ENCODE measurements at places on chromosomes 5 and 9.

DNA sequence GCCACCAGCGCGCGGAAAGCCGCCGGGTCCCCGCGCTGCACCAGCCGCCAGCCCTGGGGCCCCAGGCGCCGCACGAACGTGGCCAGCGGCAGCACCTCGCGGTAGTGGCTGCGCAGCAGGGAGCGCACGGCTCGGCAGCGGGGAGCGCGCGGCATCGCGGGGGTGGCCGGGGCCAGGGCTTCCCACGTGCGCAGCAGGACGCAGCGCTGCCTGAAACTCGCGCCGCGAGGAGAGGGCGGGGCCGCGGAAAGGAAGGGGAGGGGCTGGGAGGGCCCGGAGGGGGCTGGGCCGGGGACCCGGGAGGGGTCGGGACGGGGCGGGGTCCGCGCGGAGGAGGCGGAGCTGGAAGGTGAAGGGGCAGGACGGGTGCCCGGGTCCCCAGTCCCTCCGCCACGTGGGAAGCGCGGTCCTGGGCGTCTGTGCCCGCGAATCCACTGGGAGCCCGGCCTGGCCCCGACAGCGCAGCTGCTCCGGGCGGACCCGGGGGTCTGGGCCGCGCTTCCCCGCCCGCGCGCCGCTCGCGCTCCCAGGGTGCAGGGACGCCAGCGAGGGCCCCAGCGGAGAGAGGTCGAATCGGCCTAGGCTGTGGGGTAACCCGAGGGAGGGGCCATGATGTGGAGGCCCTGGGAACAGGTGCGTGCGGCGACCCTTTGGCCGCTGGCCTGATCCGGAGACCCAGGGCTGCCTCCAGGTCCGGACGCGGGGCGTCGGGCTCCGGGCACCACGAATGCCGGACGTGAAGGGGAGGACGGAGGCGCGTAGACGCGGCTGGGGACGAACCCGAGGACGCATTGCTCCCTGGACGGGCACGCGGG is at the start of gene TERT:
Gene TERT, minus strand, starts transcription at position 234 of the 815 bp plus-strand sequence. Its CDS starts 79 bp downstream, at position 155.
- no peak for DNase-seq

- no peak for DNase-seq
These were observed 263.8 kb downstream of the SYK start for GRCh38 chr9:91065231-91066041.

- no peak for DNase-seq
These were observed 2.3 kb downstream of the WHRN start for GRCh38 chr9:114503009-114503408.

DNA sequence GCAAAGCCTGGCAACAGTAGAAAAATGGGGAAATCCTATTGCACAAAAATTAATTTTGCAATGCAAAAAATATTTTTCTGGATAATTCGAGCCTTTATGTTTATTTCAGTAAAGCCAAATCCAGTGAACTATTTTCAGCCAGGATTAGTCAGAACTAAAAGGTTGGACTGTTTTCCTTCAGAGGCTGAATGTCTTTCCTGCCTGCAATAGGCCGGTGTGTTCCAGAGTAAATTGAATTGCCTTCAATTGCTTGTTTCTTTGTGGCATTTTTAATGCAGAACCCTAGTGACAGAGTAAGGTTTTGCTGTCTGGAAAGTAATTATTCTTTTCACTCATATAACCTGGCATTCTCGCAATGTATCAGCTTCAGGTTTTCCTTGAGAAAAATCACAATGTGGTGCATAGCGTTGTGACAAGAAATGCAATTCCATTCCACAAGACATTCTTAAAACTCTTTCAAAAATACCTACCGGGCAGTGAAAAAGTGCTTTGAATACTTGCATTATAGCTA is 183.7 kb downstream of the GLIS3 start:
- DNase-seq = no peak

All from NCI-H187 treated with DMSO at 0.1 percent for 48 hours (cell line).